ENCODE measurements at places on chromosomes 16 and 17. TPM values are rescaled to one million over a fixed set of nuclear protein-coding genes. Genes with fewer than 3 reads are reported as not detected.

CLTC gene
- 192 TPM for total RNA-seq

ZNF423 gene
- total RNA-seq: 0.05 TPM

TP53TG3B gene
- total RNA-seq: not detected

PRSS21 gene
- not detected for total RNA-seq

RAB26 gene
- total RNA-seq: 2.9 TPM

CCL13 gene
- total RNA-seq: not detected
